LNCaP clone FGC (cell line): ENCODE measurements at places on chromosomes 7 and 10.

DNA sequence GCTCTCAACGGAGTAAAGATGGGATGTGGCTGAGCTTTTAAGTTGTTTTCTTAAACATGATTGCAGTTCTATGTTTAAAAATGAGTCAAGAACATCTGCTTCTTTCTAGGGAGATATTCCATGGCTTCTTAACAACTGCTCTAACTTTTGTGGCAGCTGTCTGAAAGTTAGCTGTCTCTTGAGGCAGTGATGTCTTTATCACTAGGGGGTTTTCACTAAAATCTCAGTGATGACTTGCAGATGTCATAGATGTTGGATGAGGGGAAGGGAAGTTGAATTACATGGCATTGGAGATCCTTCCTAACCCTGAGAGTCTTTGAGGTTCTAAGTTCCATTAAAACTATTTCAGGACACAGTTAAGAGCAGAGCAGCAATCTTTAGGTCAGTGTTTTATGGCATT lies 43.5 kb downstream of the PRKG1 start:
- no peak for DNase-seq

DNA sequence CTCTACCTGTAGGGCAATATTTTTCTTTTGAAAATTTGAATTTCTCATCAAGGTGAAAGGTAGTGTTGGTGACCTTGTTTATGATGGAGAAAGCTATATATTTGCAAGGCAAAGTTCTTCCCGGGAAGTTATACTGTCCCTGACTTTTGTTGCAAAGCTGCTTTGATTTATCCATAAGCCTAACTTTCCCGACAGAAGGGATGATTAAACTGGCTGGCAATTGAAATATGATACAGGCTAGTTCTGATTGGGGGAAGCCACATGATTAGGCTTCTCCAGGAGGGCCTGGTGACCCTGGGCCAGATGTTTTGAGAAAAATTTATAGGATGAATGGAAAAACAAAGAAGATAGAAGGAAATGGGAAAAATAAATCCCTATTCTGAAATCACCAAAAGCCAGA lies 215.5 kb downstream of the ACTR3B start:
- no peak for DNase-seq

DNA sequence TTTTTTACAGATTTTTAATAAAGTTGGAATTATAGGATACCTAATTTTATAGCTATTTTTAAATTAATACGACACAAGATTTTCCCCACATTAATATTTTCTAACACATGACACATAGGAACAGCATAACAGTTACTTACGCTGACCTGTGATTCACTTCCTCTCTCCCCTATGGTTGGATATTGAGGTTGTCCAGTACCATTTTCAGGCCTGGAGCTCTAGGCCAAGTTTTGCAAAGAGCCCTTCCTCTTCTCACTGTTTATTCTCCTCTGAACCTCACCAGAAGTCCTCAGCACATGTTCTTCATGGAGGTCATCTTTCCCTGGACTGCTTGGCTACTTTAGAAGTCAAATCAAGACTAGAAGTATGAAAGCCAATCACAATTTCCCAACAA lies 28.2 kb downstream of the LYZL1 start:
- DNase-seq, result no peak

DNA sequence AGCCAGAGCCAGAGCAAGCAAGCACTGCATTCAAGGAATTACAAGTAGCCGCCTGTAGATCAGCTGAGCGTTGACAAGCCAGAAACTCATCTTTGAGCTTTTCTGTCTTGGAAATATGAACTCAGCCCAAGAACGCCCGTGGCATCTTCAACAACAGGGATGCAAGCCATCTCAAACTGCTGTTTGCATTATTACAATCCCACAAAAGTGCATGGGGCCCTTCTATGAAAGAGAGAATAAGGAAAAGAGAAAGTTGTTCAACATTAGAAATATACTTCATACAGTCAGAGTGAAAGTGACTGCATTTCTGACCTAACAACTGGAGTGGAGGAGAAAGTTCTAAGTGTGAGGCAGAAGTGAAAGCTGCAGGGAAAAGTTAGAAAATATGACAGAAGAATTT lies 6.5 kb downstream of the SGCE start:
- DNase-seq, result no peak

GRCh38 chr7:108094933-108095710 lies 35.0 kb downstream of the LAMB4 start:
- peak; percentile 85 for DNase-seq

DNA sequence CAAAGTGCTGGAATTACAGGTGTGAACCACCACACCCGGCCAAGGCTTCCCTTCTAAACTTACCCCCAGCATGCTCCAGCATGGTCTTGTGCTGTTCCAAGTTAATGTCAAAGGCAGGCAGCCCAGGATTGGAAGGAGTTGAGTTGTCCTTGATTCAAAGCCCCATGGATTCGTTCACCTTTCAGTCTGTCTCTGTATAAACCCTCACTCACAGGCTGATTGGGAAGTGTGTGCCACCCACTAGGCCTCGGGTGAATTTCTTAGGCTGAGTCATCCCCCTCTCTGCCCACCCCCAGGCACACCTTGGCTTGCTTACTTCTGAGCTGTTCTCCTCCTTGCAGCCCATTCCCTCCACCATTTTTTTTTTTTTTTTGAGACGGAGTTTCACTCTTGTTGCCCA lies 13.3 kb upstream of the PRDX3 start:
- DNase-seq, result no peak
